ENCODE measurements at places on chromosomes 11 and 22. TPM values are rescaled to one million over a fixed set of nuclear protein-coding genes. Genes with fewer than 3 reads are reported as not detected.

The MRGPRE gene
- not detected for total RNA-seq

The TIMP3 gene
- 82.1 TPM for total RNA-seq

The KCNJ11 gene
- total RNA-seq = not detected

The ACTN3 gene
- total RNA-seq = 0.14 TPM

The CRYBB1 gene
- not detected for total RNA-seq

The BARX2 gene
- total RNA-seq = not detected

The PELI3 gene
- 22.7 TPM for total RNA-seq

The F2 gene
- total RNA-seq = 0.18 TPM

The SOX6 gene
- 1.00 TPM for total RNA-seq

The MOV10L1 gene
- 14.8 TPM for total RNA-seq
